Activated CD4-positive, CD25-positive, alpha-beta regulatory T cell treated with anti-CD3 and anti-CD28 coated beads, Interleukin-2, amount 50 U/mL, for 72 hours (primary cell): ENCODE measurements at places on chromosomes 5 and 9.

- DNase-seq, result no peak
These were observed 2.6 kb downstream of the ABL1 start for GRCh38 chr9:130837643-130838042.

GRCh38 chr5:91170266-91170665, 212.9 kb downstream of the ARRDC3 start:
- no peak for DNase-seq

GRCh38 chr5:114500756-114501155, 138.9 kb downstream of the KCNN2 start:
- no peak for DNase-seq

GRCh38 chr9:102514541-102514940, 480.6 kb upstream of the CYLC2 start:
- DNase-seq, result no peak

DNA sequence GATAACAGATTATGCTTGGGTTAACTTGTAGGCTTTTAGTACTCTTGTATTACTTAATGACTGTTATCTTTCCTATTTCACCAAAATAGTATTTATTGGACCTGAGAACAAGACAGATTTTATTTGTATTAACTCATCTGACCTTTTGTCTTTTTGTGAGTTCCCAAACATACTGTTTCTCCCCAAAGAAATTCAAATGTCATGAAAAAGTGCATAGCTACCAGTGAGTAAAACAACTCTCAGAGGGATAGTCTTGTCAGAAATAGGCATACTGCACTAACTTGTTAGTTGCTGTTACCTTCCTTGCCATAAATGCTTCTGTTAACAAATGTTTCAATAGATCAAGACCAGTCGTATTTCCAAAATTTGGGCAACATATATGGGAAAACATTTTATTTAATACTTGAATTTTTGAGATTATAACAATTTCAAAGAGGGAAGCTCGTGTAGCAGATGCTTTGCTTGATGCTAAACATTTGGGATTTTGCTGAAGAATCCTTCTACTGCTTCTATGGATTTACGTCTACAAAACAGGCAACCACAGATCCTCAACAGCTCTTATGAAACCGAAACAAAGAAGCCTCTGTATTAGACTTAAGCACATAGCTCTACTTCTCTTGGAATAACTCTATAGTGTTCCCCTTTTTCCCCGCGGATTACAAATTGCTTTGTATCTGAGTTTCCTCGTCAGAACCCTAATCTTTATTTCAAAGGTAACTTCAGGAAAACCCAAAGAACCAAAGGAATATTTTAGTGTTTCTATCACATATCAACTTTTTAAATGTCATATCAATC, 248.8 kb downstream of the MCTP1 start:
- DNase-seq, result no peak

DNA sequence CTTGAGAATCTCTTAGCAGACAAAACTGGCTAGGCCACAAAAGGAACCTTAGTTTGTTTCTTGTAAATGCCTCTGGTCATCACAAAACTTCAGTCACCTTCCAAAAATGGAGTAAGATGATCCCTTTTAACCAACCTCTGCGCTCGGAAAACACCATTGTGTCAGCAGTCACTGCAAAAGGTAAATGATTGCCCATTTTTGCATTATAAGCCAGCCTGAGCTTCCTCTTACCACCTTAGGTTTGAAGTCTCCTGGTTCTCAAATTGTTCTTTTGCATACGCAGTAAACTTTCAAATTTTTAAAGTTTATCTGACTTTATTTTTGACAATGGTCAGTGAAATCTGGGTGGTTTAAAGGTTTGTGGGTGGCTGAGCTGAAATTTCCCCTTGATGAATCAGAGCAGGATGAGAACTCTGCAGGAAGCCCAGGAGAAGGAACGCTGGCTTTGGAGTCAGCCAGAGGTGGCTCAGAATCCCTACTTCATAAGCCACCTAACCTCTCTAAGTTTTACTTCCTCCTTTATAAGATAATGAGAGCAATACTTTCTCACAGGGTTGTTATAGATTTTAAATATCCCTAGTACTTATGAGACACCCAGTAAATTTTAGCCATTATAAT, 131.4 kb downstream of the MED10 start:
- DNase-seq, result no peak

GRCh38 chr9:133355881-133356357, 368 bp downstream of the SURF1 start:
- DNase-seq, result no peak

GRCh38 chr5:145586661-145587307, 248.4 kb downstream of the PRELID2 start:
- no peak for DNase-seq

- no peak for DNase-seq
These were observed 22.2 kb downstream of the SKP2 start for GRCh38 chr5:36174119-36174518.

DNA sequence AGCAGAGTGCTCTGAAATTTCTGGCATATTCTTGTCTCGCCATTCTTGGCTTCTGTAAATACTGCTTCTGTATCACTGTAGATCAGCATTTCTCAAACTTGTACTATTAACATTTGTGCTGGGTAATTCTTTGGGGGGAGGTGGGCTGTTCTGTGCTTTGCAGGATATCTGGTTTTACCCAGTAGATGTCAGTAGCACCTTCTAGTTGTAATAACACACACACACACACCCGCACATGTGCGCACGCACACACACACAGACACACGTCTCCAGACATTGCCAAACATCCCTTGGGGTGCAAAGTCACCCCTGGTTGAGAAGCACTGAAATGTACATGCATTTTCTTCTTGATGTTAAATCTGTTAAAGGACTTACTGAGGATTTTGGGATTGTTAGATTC, 304.1 kb downstream of the MAT2B start:
- no peak for DNase-seq

- DNase-seq, result no peak
These were observed 622 bp upstream of the RGS14 start for GRCh38 chr5:177357146-177357458.

DNA sequence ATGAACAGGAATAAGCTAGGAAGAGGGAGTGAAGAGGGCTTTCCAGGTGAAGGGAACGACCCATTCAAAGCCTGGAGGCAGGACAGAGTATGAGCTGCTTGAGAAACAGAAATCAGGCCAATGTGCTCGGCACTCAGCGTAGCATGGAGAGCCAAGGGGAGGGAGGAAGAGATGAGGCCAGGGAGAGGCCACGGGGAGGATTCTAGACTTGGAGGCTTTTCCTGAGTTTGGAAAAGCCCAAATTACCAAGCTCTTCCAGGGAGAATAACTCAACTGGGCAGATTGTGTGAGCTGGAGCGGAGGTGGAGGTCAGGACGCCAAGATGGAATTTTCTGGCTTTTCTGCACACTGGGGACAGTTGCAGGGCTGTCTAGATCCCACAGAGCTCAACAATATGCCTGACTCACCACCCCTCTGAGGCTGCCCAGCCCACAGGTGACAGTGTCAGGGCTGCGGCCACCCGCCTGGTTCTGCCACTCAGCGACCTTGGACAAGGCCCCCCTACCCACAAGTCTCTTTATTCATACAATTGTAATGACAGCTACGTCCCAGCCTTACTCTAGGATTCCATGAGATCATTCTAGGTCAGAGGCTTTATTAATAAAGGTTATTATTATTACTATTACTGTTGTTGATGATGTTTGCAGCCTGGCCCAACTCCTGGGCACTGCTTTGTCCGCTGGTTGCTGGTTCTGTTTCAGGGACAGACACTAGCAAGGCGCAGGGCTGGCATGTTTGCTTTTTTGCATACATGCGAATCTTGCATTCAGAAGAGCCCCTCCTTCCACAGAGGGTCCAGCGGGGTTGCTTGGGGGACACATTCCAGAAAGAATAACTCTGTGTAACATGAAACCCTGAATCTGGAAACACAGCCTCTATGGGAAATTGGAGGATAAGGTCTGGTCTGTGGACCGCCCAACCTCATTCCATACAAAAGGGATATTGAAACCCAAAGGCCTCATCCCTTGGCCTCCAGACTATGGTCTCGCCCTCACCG, 9.4 kb upstream of the LMX1B start:
- no peak for DNase-seq

GRCh38 chr5:175729829-175730277, 72.0 kb downstream of the HRH2 start:
- DNase-seq, result peak; percentile 90

DNA sequence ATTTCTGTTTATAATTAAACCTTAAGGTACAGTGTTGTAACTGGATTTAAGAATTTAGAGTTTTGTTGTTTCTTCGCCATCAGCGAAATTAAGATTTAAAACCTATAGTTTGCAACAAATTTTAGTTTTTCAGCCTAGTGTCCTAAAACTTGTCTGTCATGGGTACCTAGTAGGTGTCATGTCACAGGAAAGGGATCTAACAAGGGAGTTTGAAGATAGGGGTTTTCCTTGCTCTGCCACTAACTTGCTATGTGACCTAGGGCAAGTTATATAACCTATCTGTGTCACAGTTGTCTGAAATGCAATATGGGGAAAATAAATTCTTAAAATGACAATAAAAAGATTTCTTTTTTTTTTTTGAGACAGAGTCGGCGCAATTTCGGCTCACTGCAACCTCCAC, 9.2 kb upstream of the ABL1 start:
- DNase-seq, result no peak

DNA sequence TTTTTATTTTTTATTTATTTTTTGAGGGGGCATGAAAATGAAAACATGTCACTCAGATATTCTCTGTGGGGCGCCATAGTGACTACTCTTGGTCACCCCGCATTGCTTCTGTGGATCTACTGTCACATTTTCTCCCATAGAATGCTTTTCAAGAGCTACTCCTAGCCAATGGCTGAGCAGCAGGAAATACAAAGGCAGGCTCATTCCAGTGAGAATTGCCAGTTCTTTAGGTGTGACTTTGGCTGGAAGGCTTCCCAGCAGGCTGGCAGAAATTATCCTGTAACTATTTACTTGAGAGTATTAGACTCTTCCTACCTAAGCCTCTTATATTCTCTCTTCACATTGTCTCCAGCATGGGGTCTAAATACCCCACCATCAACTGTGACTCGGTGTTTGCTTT, 21.0 kb upstream of the PTPRD start:
- DNase-seq, result no peak

DNA sequence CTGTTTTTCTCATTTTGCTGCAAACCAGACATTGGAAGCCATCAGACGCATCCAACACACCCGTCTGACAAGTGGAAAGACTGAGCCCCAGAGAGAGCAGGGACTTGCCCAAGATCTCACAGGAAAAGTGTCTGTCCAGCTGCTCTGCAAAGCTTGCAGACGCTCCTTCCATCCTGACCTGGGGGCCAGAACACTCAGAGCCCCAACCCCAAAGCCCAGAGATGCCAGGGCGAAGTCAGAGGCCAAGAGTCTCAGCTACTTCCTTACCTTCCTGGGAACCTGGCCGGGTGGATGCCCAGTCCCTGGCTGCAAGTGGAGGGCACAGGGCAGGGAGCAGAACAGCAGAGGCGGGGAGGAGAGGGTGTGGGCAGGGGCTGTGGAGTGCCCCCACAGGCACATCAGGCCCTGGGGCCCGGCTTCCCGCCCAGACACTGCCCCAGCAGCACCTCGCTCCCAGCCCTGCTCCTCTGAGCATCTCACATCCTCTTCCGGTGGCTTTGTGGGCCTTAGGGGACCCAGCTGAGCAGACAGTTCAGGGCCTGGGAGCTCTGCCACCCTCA, 9.7 kb upstream of the RALGDS start:
- peak; percentile 60 for DNase-seq

DNA sequence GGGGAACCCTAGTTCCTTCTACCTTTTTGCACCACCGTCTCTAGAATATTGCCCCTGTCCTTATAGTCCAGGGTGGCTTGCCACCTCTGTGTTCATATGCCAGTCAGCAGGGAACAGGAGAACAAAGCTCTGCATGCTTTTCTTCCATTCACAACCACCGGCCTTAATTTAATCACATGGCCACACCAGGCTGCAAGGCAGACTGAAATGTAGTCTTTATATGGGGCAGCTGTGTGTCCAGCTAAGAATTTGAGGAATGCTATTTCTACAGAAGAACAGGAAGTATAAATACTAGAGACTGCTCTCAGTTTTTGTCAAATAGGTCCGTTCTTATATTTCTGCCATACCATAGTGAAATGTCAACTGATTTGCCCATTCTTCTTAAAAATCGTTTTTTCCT, 5.8 kb downstream of the C5orf22 start:
- no peak for DNase-seq

DNA sequence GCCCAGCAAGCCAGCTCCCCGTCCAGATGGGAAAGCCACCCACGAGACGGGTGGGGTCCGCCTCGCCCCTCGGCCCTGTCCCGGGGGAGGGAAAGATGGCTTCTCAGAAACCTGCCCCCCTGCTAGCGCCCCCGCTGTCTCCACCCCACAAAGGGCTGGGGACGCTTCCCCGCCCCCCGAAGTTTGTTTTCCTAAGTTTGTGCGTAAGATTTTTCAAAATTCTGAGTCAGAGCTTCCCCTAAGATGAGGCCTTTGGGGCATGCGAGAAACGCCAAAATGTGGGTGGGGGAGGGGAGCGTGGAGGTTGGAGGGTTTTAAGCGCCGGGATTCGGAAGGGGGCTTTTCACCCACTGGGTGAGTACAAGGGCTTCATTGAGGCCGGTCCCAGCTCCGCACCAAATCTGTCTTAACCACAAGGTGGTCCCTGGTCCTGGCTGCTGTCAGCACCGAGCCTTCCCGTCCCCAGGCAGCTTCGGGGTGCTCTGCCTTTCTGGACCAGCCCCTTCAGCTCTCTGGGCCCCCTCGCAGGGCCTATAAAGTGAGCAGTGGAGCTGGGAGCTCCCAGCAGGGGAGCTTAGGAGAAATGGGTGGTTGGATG, 32.3 kb downstream of the PRRX2 start:
- no peak for DNase-seq

DNA sequence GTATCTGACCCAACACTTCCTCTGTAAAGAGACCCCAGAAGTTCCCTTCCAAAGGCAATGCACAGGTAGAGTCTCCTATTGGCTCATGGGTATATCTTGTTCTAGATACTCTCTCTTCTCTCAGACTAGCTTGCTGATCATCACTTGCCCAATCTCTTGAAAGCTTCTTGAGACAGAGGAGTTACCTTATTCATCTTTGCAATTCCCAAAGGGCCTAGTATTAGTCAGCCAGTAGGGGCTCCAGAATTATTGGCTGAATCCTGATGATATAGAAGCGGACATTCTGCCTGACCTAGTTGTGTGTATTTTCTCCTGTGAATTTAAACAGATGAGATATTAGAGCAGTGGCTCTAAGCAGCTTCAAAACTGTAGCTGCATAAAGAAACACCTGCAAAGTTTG, 304.0 kb upstream of the KLF4 start:
- no peak for DNase-seq

- no peak for DNase-seq
These were observed 208.4 kb downstream of the CD180 start for GRCh38 chr5:66987949-66988838.

DNA sequence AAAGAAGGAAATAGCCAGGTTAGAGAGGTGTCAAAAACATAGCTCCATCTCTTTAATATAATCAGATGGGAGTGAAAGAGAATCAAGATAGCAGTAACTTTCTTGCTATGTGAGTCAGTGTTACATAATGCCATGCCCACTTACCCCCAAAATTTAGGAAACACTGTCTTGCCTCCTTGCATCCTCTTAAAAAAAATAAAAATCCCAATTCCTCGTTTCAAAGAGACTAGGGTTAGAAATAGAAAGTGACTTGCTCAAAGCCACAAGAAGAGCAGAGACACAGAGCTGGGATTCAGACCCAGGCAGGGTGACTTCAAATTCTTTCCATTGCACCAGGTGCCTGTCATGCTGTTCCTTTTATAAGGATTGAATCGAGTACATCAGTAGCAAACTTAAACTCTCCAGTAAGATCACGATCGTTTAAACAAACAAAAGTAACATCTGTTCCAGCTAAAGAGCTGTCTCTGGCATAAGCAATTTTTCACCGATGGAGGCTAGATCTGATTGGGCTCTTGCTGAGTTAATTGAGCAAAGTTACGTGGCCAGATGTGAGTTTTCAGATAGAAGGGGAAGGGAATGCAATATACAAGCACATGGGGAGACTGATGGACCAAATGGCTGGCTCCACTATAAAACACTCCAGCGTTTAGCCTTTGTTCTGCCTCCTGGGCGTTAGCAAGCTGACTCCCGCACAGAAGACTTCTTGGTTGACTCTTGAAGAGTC, 176.9 kb downstream of the PALM2AKAP2 start:
- DNase-seq, result no peak
